ENCODE measurements at places on chromosomes 3 and 15.

DNA sequence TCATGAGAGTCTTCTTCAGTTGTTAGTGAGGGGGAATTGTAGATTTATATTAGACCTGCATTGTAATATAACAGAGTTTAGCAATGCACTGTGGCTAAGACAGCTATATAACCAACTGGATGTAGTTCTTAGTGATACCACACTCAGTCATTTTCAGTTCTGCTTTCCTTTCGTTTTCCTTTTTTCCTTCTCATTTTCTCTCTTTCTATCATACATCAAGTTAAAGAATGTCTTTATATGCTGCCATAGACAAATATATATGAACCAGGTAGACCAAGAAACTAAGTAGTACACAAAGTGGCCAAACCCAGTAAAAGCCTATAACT is 43.7 kb upstream of the CD47 start:
- no peak for DNase-seq

- DNase-seq = no peak
These were observed 103.8 kb upstream of the CFAP20DC start for GRCh38 chr3:59153648-59154047.

- no peak for DNase-seq
These were observed 188.1 kb downstream of the BBX start for GRCh38 chr3:107710851-107711250.

- DNase-seq = no peak
These were observed 10.4 kb downstream of the SPG21 start for GRCh38 chr15:64979252-64979710.

GRCh38 chr3:183211352-183211751 is 41.7 kb upstream of the B3GNT5 start:
- peak; percentile 23 for DNase-seq

GRCh38 chr3:42043099-42043813 is 47.9 kb upstream of the TRAK1 start:
- no peak for DNase-seq

DNA sequence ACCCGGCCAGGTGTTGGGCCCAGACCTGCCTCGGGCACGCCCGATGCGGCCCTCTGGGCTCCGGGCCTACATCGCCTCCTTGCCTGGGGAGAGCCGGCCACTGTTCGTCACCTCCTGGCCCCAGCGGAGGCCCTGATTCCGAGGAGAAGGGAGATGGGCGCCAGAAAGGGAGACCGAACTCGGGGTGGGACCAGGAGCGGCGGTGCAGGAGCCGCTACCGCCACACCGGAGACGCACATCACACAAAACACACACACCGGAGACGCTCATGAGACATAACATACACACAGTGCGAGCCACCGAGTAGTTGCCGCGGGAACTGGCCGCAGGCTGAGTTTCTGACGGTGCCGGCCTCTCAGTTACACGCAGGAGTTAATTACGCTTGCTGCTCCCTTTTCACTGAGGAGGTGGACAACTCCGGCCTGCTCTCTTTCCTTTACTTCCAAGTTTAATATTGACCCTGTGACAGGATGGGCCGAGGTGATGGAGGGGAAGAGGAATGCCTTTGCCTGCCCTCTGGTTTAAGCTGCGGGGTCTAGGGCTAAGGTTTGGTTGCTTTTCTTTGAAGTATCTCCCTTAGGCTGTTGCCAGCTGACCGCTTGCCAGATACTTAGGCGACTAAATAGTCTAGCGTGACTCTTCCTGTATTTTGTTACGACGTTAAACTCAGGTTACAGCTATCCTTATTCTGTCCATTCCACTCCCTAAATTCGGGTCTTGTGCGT is 570 bp downstream of the PCNP start:
- DNase-seq = peak; percentile 36

- peak; percentile 29 for DNase-seq
These were observed 836 bp upstream of the AKAP13 start for GRCh38 chr15:85379403-85380131.

DNA sequence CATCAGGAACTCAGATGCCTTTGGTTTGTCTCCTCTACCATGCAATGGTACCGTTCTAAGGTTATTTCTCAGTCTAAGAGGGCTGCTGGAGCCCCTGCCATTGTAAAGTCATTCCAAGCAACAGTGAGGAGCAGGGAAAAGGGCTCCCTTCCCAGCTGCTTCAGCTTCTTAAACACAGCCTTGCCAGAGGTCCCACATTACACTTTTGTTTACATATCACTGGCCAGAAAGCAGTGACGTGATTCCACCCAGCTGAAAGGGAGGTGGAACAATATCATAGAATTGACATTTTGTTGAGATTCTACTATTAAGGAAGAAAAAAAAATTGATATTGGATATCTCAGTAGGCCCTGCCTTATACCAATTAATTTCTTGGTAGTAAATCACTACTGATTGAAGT is 194.6 kb downstream of the SUCLG2 start:
- DNase-seq = no peak

DNA sequence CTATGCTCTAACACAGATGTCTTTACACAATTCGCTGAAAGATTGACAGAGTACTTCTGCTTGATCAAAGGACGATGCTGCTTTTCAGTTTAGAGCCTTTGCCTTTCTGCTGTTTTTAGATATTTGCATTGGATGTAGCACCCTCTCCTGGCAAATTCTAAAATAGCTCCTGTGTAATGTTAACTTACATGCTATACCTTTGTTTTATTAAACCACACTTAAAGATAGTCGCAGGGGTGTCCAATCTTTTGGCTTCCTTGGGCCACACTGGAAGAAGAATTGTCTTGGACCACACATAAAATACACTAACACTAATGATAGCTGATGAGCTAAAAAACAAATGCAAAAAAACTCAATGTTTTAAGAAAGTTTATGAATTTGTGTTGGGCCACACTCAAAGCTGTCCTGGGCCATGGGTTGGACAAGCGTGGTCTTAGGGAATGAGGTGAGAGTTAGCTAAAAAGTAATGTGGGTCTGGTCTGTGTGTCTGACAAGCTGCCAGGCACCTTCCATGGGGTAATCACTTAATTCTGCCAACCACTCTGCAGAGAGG is 62.9 kb downstream of the ATG7 start:
- DNase-seq = peak; percentile 83

- DNase-seq = no peak
These were observed 7.3 kb upstream of the ZNF592 start for GRCh38 chr15:84741121-84741520.

GRCh38 chr3:22129101-22129500 is 378.1 kb upstream of the ZNF385D start:
- no peak for DNase-seq

- DNase-seq = no peak
These were observed 11.7 kb upstream of the DUSP7 start for GRCh38 chr3:52068055-52068571.

DNA sequence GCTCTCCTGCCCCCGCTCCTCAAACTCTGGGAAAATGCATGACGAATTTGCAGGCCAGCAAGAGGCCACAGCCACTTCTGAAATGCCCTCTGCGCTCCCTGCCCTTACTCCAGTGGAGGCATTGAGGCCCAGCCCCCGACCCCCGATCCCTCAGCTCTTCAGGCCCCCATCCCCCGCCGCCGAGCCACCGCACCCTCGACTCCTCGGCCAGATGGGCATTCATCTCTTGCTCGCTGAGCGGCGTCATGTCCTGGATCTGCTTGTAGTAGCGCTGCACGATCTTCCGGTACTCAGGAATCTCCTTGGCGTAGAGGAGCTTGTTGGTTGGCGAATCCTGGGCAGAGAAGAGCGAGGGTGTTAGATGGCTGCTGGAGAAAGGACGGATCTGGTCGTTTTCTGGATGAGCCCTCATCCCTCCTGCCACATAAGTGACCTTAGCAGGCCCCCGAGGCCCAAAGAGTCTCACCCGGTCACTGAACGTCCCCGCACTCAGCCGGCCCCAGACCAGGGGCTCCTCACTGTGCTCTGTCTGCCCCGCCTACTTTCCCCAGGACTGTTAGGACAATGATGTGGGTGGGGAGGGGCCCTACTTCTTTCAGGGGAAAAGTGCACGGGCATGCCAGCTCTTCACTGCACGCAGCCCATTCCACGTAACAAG is 14.0 kb downstream of the H1-8 start:
- DNase-seq = no peak

- no peak for DNase-seq
These were observed 109.7 kb downstream of the TCF12 start for GRCh38 chr15:57028176-57028575.

GRCh38 chr3:18739099-18739433 is 313.9 kb upstream of the SATB1 start:
- peak; percentile 85 for DNase-seq

DNA sequence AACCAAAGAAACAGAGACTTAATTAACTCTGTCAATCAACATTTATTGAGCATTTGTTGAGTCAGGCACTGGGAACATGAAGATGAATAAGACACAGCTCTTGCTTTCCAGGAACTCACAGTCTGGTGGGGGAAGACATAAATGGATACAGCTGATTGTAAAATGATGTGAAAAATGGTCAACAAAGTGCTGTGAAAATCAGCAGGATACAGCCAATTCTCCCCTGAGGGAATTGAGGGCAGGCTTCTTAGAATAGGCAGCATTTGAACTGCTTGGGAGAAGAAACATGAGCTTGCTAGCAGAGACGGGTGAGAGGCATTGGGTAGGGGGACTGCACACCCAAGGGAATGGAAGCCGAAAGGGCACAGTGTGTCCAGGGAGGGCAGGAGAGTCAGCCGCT is 41.1 kb downstream of the MFSD1 start:
- no peak for DNase-seq

DNA sequence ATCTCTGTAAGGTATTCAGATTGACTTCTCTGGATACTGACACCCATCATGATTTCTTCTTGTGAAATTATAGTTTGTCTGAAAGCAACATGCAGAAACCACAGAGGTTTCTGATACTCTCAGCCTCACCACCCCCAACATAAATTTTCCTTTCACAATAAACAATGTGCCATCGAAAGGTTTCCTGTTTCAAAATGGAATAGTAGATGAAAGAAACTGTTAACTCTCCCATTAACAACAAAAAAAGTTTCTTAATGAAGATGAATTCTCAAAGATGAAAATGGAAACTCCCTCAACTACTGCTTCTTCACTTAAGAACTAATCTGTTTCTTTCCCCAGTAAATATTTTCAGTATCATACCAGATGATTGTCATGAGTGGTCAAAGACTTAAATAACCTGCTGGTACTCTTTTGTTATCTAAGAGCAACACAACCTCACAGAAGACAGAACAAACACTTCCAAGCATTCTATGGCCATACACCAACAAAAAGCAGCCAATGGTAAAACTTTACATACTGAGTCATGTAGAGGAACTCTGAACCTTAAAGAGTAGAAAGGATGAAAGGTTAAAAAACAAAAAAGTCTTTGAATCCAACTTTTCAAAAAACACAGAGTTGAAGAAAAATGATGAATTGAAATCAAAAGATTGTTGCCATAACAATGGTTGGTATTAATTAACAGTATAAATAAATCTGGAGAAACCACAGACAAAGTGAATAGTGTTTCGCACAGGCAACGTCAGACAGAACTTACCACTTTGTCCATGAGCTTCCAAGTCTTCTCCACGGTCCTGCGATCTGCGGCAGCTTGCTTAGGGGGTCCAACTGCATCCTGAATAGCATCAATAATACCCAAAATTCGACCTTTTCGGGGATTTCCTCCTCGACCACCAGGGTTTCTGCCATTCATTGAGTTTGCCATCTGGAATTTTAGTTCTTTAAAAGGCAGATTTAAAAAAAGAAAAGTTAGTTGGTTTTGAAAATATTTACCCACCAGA is 1.9 kb downstream of the CBLB start:
- DNase-seq = no peak
